ENCODE measurements at places on chromosomes 11 and 22.

DNA sequence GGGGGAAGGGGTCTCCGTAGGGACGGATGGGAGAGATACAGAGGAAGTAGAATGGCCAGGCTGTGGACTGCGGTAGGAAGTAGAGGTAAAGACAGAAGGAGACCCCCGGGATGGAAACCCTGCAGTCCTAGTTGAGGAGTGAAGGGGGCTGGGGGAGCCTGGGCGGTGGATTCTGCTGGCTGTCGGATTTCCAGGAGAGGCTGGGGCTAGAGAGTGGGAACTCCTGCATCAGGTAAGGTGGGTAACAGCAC, 727 bp upstream of the SCARF2 start:
- DNase-seq, result no peak

- DNase-seq, result no peak
These were observed 139.3 kb downstream of the ST3GAL4 start for GRCh38 chr11:126494831-126495230.

DNA sequence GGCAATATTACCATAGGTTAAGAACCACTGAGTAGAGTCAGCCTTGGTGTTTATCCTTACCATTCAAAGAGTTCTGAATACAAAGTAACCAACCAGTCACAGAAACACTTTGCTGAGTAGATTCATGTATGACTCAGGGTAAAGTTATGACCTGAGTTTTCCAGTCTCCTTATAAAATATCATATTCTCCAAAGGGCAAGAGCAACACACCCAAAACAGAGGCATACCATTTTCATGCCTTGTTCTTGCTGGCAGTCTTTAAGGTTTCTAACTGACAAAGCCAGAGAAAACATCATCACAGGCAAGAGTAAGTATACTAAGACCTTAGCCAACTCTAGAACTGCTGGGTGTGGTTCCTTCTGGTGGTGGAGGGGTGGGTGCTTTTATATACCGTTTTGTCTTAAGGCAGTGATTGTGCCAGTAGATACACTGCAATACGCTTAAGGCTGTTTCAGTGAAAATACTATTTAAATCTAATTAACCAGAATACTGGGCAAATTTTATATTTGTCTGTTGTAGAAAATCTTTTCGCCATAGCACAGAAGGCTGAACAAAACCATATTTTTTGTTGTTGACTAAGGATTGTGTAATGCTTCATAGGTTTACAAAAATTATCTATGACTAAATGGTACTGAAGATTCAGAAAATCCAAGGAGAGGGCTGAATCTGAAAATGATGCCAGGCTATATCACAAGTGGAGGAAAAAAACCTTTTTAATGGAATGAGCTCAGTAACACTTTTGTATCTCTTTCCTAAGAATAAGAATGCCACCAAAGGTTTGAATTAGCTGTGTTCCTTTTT, 3.0 kb downstream of the ATL3 start:
- no peak for DNase-seq

DNA sequence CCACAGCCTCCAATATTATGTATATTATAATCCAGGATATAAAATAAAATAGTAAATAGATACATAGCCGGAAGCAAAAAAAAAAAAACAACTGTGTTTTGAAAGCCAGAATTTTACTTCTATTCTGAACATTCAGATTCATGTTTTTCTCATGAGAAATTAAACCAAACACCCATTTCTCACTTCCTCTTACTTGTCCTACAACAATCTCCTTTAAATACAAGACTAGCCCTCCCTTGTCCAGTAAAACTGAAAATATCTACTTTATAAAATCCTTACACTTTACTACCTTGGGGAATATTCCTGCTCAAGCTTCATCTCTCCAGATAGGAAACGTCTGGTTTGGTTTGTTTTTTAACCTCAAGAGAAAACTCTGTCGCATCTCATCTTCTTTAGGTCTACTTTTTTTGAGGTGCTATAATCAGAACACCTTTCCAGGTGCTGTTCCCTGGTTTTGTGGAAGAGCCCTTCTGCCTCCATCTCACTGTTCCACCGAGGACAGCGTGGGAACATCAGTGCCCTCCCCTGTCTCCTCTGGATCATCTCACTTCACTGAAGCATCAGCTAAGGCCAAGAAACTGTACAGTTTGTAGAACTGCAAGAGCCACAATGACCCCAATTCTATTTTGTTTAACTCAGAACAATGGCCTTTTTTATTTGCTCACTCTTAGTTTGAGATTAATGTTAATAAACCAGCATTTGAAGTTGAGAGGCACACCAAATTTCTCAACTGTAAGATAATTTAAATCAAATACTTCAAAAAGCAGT, 82.0 kb upstream of the ARHGAP32 start:
- no peak for DNase-seq

Measured in endothelial cell (in vitro differentiated cells).